Stimulated activated CD4-positive, alpha-beta T cell treated with anti-CD3 and anti-CD28 coated beads, Interleukin-15, amount 100 ng/mL, for 48 hours (primary cell): ENCODE measurements at places on chromosomes 6 and 20.

DNA sequence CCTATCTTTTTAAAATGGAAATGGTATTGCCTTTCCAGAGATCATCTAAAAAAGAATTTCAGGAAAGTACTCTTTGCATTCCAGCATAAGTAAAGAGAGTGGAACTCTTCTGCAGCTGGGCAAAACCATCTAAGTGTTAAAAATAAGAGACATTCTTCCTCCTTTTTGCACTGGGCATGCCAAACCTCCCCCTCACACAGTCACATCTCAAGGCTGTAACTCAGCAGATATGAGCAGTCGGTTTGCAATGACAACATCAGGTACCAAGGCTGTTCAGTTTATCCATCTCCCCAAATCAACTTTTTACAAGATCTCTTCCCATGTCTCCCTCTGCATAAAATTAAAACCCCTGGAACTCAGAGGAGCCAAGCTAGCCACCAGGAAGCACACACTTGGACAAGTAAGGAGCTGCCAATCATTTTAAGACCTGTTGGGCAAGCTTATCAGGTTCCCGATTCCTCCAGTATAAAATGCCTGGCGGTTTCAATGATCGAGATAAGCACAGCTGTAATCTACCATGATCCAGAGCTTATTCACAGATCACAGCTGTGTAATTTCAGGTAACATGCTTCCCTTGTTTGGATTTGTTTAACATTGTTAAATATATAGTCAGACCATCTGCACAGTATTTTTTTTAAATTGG lies 23.2 kb downstream of the ID4 start:
- no peak for DNase-seq

DNA sequence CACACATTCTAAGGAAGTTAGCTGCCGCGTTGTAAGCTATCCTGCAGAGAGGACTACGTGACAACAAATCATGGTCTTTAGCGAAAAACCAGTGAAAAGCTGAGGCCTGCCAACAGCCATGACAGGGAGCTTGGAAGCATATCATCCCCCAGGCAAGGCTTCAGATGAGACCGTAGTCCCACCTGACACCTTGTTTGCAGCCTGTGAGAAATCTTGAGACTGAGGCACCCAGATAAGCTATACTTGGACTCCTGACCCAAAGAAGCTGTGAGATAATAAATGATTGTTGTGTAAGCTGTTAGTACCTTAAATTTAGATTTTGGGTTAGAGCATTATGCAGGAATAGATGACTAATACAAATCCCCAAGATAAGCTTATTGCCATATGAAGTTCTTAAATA lies 45.4 kb upstream of the SENP6 start:
- DNase-seq: no peak

DNA sequence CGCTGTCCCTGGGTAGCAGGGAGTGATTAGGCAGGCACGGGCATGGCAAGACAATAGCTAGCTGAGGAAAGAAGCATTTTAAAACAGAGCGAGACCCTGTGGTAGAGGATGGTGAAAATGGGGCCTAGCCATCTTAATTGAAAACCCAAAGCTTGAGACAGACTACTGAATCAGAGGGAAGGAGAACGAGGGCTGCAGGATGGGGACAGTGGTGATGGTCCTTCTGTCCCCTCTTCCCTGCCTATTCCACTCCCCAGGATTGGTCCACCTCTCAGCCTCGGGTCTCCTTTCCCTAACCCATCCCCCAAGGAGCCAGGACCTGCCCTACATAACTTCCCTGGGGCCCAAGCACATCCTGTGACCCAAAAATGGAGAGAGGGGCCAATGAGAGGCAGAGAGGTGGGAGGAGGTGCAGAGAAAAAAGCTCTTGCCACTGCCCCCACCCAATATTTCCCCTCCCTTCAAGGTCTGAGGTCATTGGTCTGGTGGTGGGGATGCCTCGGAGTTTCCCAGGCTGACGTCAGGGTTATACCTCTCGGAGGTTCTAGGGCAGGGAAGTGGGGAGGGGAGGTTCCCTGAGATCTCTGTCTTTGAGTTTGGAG lies 884 bp upstream of the CUTA start:
- DNase-seq: peak; percentile 47

DNA sequence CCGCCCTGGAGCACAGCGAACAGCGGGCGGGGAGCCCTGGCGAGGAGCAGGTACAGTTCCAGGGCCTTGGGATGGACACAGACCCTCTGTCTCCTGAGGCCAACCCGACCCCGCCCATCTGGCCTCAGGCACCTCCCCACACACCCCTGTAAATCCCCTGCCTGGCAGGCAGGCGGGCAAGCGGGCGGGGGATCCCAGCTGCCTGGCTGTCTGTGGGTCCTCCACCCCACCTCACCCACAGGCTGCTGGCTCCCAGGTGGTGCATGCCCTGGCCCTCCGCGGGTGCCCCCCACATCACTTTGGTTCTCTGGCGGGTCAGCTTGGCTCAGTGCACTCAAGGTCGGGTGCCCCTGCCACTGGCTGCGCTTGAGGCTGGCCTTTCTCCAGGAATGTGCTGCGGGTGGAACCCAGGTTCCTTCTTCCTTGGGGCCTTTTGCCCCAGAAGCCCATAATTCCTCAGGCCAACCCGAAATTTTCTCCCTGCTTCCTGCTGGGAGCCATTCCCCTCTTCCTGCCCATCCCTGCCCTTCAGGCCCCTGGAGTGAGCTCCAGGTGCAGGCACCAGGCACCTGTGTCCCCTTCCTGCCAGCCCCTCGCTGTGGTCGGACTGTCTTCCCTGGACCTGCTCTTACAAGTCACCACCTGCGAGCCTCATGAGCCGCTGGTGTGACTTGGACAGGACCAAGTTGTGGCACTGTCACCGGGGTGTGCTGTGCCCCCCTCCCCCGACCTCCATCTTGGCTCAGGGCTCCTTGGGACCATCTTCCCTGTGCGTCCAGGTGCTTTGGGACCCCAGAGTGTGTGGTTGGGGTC lies 5.3 kb upstream of the TNFRSF6B start:
- DNase-seq: no peak

GRCh38 chr6:41061196-41061726 lies 8.3 kb downstream of the APOBEC2 start:
- no peak for DNase-seq

DNA sequence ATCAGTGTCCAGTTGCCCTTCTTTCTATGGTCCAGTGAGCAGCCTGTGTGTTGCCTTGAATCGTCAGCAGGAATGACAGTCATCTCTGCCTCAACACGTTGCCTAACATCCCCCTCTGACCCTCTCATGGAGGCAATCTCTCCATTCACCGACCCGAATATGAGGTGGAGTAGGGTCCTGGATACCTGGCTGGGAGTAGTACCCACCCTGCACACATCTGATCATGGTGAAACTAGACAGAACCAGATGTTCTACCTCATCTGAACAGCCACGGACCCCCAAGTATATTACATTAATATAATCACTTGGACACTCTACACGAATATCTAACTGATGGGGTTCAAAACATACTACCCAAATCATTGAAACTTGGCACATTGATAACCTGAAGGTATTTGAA lies 77.0 kb upstream of the COL21A1 start:
- DNase-seq: no peak

DNA sequence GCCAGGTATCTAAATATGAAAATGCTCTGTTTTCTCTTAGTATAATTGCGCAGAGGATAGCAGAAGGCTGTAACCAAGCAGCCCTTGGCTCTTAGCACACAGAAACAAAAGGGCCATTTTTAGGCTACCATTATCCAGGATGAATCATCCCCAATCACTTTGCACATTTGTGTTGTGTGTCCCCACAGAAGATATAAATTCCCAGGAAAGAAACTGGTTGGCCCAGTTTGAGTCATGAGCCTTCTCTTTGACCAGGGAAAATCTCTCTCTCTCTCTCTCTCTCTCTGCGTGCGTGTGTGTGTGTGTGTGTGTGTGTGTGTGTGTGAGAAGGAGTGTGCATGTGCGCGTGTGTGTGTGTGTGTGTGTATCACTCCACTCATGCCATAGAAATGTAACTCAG lies 178.5 kb downstream of the FRK start:
- no peak for DNase-seq

GRCh38 chr6:111461860-111462259 lies 21.2 kb downstream of the REV3L start:
- no peak for DNase-seq

- DNase-seq: no peak
Measured at GRCh38 chr6:149867876-149868640, 3.9 kb upstream of the LRP11 start.

DNA sequence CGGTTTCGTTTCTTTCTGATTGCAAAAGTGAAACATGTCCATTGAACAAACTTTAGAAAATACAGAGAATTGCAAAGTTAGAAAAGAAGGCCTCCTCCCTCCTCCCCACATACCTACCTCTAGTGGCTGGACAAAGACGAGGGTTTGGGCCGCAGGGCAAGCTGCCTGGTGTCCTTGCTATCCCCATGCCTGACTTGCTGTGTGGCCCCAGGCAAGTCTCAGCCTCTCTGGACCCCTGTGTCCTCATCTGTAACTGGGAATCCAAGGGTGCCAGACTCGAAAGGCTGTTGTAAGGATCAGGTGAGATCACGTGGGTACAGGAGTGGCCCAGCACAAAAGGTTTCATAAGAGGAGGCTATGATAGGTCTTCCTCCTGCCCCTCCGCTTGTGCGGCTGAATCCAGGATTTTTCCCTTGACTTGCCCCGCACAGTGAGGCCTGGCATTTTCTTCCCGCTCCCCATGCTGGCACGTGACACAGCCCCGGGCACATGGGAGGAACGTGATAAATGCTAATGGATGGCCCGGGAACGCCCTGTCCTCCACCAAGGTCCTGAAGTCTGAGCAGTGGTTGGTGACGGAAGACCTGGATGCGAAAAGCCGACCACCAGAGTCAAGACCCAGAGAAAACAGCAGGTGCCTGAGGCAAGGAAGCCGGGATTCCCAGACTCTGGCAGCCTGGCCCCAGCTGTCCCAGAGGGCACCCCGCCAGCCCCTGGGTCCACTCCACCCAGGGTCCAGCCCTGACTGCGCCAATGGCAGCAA lies 55.8 kb downstream of the UBE2V1 start:
- no peak for DNase-seq
